Endothelial cell of umbilical vein (primary cell): ENCODE measurements at places on chromosomes 13 and 19. TPM values are rescaled to one million over a fixed set of nuclear protein-coding genes. Genes with fewer than 3 reads are reported as not detected.

DNA sequence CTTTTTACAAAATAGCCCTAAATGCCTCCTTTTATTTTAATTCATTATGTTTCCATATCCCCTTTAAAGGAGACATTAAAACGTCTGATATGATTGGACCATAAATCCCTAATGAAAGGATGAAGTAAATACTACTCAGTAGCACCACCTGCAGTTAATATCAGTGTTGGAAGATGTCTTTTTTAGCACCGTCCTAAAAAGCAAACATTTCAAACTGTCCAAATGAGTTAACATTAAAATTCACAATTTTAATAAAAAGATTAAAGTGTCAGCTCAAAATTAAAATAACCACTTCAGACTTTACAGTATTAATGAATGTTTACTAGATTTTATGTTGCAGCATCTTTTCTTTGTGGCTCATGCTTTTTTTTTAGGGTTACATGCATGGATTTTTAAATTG is 12.3 kb downstream of the ZNF507 start:
- H3K36me3 ChIP-seq, result peaks cover 24% of the 10 kb centered on the region
- no peak overlapping the region for H3K27ac ChIP-seq
- peak; percentile 32 for DNase-seq
- no peaks in the 10 kb centered on the region for H3K27me3 ChIP-seq
- H3K4me1 ChIP-seq, result peaks cover 6% of the 10 kb centered on the region
- no peak overlapping the region for H3K4me3 ChIP-seq

- H3K36me3 ChIP-seq, result no peaks in the 10 kb centered on the region
- no peak overlapping the region for H3K4me3 ChIP-seq
- no peaks in the 10 kb centered on the region for H3K4me1 ChIP-seq
- H3K27ac ChIP-seq, result no peak overlapping the region
- H3K27me3 ChIP-seq, result no peaks in the 10 kb centered on the region
Measured at GRCh38 chr13:96621634-96622183, 372.6 kb downstream of the OXGR1 start.

DNA sequence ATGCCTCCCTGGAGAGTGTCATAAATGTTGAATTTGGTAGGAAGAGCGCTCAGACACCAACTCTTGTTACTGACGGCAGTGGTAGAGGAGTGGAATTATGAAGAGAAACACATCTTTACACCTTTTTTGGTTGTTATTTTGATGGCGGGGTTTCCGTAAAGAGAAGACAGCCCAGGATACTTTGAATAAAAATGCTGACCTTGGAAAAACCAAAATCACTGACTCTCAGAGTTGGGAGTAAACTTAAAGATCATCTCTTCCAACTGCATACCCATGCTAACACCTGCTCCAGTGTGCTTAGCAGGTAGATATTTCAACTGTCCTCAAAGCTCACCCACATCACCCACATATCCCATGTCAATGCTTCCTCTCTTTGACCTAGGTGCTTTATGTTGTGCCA is 498.6 kb downstream of the LIG4 start:
- H3K27ac ChIP-seq, result no peak overlapping the region
- peaks cover 2% of the 10 kb centered on the region for H3K4me1 ChIP-seq
- H3K36me3 ChIP-seq, result no peaks in the 10 kb centered on the region
- no peak overlapping the region for H3K4me3 ChIP-seq
- no peak for DNase-seq
- H3K27me3 ChIP-seq, result no peaks in the 10 kb centered on the region

DNA sequence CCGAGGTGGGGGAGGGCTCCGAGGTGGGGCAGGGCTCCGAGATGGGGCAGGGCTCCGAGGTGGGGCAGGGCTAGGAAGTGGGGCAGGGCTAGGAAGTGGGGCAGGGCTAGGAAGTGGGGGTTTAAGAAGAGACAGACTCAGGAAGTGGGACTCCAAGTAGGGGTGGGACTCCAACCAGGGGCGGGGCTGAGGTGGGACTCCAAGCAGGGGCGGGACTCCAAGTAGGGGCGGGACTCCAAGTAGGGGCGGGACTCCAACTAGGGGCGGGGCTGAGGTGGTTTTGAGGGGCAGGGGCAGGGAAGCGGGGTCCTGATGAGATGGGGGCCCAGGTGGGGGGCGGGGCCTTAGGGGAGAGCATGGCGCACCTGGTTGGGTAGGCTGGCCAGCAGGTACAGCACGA is 13.6 kb downstream of the CFD start:
- peaks cover 9% of the 10 kb centered on the region for H3K4me1 ChIP-seq
- no peak overlapping the region for H3K4me3 ChIP-seq
- no peak for DNase-seq
- no peak overlapping the region for H3K27ac ChIP-seq
- H3K27me3 ChIP-seq, result no peaks in the 10 kb centered on the region
- H3K36me3 ChIP-seq, result no peaks in the 10 kb centered on the region

Gene DPF1
- 3.9 and 5.0 TPM in 2 replicates for total RNA-seq

Gene ATP8B3
- total RNA-seq, result 5.1 and 7.3 TPM in 2 replicates

DNA sequence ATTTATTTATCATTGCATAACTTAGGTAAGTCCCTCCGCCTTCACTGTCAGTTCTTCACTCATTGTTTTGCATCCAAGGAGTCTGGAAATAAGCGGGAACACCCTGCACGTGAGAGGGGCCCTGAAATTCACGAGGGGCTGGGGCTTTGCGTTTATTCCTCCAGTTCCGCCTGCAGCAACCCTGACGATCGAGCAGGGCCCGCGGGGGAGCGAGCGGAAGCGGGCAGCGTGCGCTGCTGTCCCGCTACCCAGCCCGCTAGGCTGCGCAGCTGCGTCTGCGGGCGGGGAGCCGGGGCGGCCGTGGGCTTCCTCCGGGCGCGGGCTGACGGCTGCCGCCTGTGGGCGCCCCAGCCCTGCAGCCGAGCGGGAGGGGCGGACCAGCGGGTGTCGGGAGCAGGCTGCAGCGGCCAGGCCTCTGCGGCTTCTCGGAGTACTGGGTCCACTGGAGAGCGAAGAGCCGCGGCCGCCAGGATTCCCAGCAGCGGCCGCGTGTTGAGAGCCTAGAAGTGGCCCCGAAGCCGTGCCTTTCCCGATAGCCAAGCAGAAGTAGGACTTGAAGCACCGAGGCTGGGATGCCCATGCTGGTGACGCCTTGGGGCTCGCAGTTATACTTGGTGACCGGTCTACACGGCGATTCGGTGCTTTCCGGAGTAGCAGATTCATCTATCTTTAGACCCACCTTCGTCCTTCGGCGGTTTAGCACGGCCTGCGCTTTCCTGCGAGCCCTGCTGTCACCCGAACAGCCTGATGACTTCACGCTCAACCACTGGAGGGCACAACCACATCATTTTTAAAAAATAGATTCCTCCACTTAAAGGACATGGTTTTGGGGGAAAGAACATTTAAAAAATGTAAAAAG is 32.9 kb upstream of the SACS start:
- H3K36me3 ChIP-seq, result no peaks in the 10 kb centered on the region
- peaks cover 13% of the 10 kb centered on the region for H3K27me3 ChIP-seq
- peak overlapping the region; percentile 40 for H3K4me3 ChIP-seq
- peaks cover 7% of the 10 kb centered on the region for H3K4me1 ChIP-seq
- peak; percentile 77 for DNase-seq
- H3K27ac ChIP-seq, result no peak overlapping the region

DNA sequence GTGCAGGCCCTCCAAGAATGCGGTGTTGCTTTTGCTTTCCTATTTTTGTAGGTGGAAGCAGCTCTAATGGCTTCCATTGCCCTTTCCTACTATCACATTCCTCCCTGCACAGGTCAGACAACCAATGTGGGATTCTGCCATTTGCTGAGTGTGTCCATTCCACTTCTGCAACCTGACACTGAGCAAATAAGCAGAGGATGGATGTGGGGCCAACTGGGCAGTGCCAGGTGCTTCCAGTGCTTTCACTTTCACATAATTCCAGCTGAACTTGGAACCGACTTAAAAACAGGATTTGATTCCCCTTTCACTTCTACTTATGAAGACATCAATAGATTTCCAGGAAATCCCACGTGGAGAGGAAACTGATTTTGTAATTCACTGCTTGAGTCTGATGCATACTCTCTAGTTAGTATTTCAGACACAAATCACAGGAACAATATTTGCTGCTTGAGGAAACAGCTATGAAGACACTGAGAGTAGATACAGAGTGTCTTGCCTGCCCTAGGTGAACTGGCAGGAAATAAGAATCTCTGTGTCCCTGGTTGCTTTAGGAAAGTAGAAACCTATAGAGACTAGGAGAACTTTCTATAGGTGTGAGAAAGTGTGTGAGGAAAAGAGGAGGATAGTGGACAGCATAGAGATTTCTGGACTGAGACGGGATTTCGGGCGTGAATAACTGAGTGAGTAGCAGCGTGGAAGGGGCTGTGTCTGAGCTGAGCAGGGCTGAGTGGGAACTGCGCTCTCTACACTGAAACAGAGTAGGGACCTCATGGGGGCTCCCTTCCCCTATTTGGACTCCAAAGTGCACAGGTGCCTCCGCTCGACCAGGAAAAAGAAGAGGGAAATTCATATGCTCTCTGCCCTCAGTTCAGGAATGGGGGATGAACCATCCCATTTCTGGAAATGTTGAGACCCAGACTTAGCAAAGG is 22.5 kb downstream of the LGALS16 start:
- no peak overlapping the region for H3K27ac ChIP-seq
- H3K27me3 ChIP-seq, result no peaks in the 10 kb centered on the region
- H3K36me3 ChIP-seq, result no peaks in the 10 kb centered on the region

- DNase-seq, result peak; percentile 98
- no peaks in the 10 kb centered on the region for H3K36me3 ChIP-seq
- peaks cover 50% of the 10 kb centered on the region for H3K4me1 ChIP-seq
- peak within 1 kb of the TSS; percentile 73 for H3K27ac ChIP-seq
Measured at GRCh38 chr19:18322759-18323460, at the start of gene LSM4. Gene LSM4 (minus strand): TSS chr19:18323076. CDS start chr19:18323020, 56 bp downstream.

- H3K4me1 ChIP-seq, result no peaks in the 10 kb centered on the region
- H3K4me3 ChIP-seq, result no peak overlapping the region
- DNase-seq, result no peak
- H3K27me3 ChIP-seq, result no peaks in the 10 kb centered on the region
Measured at GRCh38 chr19:11028146-11028545, 61.1 kb upstream of the LDLR start.

GRCh38 chr19:32012886-32013631 is 332.4 kb upstream of the ZNF507 start:
- no peaks in the 10 kb centered on the region for H3K27me3 ChIP-seq
- H3K4me1 ChIP-seq, result no peaks in the 10 kb centered on the region
- no peak overlapping the region for H3K4me3 ChIP-seq
- no peak for DNase-seq

Gene MISP3
- total RNA-seq, result 0.31 TPM in 1 of 2 replicates, not detected in the other

GRCh38 chr13:112962911-112963625 is 5.9 kb upstream of the MCF2L start:
- H3K36me3 ChIP-seq, result no peaks in the 10 kb centered on the region
- H3K27ac ChIP-seq, result no peak overlapping the region
- H3K4me3 ChIP-seq, result no peak overlapping the region

- no peaks in the 10 kb centered on the region for H3K4me1 ChIP-seq
- no peaks in the 10 kb centered on the region for H3K36me3 ChIP-seq
- no peaks in the 10 kb centered on the region for H3K27me3 ChIP-seq
- DNase-seq, result no peak
Measured at GRCh38 chr13:61700181-61700580, 284.5 kb upstream of the PCDH20 start.

- H3K4me1 ChIP-seq, result no peaks in the 10 kb centered on the region
- no peaks in the 10 kb centered on the region for H3K27me3 ChIP-seq
- no peak overlapping the region for H3K4me3 ChIP-seq
- H3K36me3 ChIP-seq, result no peaks in the 10 kb centered on the region
- H3K27ac ChIP-seq, result no peak overlapping the region
- no peak for DNase-seq
Measured at GRCh38 chr19:17001603-17002183, 24.9 kb downstream of the CPAMD8 start.

DNA sequence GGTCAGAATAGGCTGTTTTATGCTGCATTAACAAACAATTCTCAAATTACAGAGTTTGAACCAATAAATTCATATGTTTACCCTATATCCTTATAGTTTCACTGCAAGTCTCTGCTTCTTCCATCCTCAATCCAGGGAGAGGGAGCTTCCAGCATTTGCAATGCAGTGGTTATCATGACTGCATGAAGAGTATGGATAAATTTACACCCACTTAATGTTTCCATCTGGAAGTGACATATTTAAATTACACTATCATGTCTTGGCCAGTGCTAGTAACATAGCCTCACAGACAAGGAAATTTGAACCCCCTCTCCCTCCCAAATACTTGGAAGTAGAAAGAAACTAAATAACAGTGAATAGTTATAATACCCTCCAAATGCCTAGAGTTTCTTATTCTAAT is 33.5 kb upstream of the UFM1 start:
- H3K4me1 ChIP-seq, result no peaks in the 10 kb centered on the region
- DNase-seq, result no peak
- H3K4me3 ChIP-seq, result no peak overlapping the region

DNA sequence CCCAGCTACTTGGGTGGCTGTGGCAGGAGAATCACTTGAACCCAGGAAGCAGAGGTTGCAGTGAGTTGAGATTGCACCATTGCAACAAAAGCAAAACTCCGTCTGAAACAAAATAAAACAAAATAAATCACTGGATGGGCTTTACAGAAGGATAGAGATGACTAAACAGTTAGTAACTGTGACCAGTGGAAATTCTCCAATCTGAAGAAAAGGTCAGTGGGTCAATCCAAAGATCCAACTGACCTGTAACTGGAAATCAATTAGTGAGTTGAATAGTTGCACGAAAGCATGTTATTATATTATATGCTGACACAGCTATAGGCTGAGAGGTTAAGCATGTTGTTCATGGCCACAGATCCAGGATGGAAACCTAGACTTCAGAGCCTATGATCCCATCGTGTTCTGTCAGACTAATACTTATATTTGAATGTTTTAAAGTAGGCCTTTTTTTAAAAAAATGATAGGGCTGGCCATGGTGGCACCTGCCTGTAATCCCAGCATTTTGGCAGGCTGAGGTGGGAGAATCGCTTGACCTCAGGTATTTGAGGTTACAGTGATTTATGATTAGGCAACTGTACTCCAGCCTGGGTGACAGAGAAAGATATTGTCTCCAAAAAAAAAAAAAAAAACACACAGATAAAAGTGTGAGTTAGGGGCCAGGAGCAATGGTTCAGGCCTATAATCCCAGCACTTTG is 1.4 kb downstream of the ECH1 start:
- H3K36me3 ChIP-seq, result peaks cover 2% of the 10 kb centered on the region
- H3K27me3 ChIP-seq, result no peaks in the 10 kb centered on the region
- H3K4me3 ChIP-seq, result no peak overlapping the region
- H3K4me1 ChIP-seq, result peaks cover 13% of the 10 kb centered on the region
- no peak for DNase-seq
- no peak overlapping the region for H3K27ac ChIP-seq

DNA sequence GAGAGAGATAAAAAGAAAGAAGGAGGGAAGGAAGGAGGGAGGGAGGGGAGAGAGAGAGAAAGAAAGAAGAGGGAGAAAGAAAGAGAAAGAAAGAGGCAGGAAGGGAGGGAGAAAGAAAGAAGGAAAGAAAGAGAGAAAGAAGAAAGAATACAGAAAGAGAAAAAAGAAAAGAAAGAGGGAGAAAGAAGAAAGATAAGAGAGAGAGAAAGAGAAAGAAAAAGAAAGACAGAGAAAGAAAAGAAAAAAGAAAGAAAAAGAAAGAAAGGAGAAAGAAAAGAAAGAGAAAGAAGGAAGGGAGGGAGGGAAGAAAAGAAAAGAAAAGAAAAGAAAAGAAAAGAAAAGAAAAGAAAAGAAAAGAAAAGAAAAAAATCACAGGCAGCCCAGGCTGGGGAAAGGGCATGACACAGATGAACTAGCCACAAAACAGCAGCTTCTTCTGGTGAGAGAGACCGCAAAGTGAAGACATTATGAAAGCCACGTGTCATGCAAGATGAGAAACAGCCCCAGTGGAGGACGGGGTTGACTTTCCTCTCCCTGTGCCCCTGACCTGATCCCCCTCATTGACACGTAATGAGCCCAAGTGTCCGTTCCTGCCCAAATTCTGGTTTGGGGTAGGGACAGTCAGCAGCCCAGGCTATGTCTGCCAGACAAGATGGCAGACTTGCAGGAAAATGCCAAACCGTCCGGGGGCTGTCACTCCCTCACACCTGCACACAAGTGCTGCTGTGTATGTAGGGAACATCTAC is 102.1 kb downstream of the INSR start:
- no peak for DNase-seq
- no peak overlapping the region for H3K27ac ChIP-seq
- H3K4me1 ChIP-seq, result peaks cover 19% of the 10 kb centered on the region
- no peaks in the 10 kb centered on the region for H3K36me3 ChIP-seq
- no peak overlapping the region for H3K4me3 ChIP-seq
